ENCODE measurements at places on chromosomes 12 and 14. TPM values are rescaled to one million over a fixed set of nuclear protein-coding genes. Genes with fewer than 3 reads are reported as not detected.

Gene TAMALIN
- 1.0 TPM for total RNA-seq

Gene TMPRSS12
- not detected for total RNA-seq

Gene DDIT3
- 23.8 TPM for total RNA-seq

Gene KRT78
- total RNA-seq: 0.10 TPM

Gene CABP1
- total RNA-seq: 0.40 TPM

Gene PAPLN
- total RNA-seq: 4.6 TPM

Gene ANO4
- total RNA-seq: 0.20 TPM

Gene DACT1
- total RNA-seq: 0.74 TPM

Gene P2RX7
- total RNA-seq: not detected

All from A549 treated with AZD2906 at 1 μM for 4 hours (cell line).